ENCODE measurements at places on chromosomes 12 and 14.

DNA sequence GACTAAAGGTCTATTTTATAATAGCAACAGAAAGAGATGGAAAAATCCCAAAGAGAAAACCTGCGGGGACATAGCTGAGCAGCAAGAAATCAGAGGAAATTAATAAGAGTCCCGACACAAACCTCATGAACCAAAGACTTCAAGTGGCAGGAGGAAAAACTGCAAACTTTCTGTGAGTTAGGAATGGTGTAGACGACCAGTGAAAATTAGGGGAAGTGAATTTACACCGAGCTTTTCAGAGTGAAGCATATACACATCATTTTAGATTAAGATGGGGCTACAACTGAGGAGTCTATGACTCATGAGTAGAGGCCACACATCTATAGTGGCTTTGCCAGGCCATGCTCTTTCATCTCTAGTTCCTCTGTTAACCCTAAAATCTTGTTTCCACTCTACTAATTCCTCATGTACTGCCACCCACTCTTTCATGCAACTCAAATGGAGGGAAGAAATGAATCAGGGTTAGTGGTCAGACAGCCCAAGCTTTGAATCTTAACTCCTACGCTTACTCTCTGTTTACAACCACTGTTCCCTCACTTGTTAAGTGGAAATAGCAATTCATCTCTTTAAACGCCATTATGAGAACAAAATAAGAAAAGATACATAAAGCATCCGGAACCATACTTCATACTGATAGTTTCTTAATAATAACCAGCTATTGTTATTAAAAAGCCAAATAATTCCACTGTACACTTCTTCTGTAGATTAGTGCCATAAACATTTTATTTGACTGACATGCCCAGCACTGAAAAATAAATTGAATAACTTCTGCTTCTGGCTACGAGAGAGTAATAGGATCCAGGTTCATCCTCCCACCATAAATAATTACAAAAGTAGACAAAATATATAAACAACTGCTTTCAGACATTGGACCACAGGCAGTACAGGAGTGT lies 219.3 kb downstream of the RMST start:
- peak; percentile 12 for DNase-seq

- no peak for DNase-seq
Observed at GRCh38 chr14:56102941-56103340, 15.3 kb upstream of the PELI2 start.

- DNase-seq, result no peak
Observed at GRCh38 chr14:23006188-23006534, 3.8 kb downstream of the C14orf93 start.

GRCh38 chr14:34362641-34363251 lies 99.3 kb downstream of the SPTSSA start:
- no peak for DNase-seq

DNA sequence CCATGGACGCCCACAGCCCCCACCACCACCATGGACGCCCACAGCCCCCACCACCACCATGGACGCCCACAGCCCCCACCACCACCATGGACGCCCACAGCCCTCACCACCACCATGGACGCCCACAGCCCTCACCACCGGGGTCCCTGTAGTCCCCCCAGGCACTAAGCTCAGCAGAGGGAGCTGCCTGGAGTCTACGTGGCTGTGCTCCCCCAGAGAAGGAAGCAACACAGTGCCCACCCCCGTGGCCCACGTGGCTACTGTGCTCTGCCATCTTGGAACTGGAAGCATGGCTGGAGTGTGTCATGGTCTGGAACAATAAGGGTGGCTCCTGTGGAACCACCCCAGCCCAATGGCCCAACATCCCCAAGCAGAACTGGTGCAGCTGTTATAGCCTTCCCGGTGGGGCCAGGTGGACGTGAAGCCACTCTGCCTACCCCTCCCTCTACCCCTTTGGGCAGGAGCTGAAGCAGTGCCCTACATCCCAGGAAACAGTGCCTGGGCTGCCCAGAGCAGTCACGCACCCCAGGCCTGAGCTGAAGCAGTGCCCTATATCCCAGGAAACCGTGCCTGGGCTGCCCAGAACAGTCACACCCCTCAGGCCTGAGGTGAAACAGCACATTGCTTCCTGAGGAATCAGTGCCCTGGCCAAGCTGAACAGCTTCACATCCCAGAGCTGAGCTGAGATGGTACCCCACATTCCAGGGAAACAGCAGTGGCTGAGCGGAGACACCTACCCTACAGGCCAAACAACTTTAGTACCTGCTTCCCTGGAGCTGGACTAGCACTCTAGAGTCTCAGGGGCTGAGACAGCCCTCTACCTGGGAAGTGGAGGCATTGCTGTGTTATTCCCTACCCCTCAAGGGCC lies 9.0 kb upstream of the SFSWAP start:
- DNase-seq, result no peak

DNA sequence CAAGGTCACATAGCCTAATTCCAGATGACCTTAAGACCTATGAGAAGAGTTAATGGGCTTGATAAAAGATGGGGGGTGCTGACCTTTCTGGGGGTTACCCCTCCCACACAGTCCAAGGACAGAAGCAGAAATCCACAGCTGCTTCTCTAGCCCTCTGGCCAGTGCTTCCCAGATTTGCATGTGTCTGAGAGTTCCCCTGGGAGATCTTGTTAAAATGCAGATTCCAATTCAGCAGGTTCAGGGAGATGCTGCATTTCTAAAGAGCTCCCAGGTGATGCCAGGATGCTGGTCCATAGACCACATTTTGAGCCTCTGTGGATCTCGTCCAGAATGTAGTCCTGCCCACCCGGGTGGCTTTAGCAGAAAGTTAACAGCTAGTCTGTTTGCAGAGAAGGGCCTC lies 82.1 kb downstream of the WSCD2 start:
- no peak for DNase-seq

GRCh38 chr14:25102788-25103187 lies 52.8 kb upstream of the STXBP6 start:
- DNase-seq, result no peak

GRCh38 chr12:6352193-6353173 lies 10.6 kb upstream of the TNFRSF1A start:
- DNase-seq, result no peak

DNA sequence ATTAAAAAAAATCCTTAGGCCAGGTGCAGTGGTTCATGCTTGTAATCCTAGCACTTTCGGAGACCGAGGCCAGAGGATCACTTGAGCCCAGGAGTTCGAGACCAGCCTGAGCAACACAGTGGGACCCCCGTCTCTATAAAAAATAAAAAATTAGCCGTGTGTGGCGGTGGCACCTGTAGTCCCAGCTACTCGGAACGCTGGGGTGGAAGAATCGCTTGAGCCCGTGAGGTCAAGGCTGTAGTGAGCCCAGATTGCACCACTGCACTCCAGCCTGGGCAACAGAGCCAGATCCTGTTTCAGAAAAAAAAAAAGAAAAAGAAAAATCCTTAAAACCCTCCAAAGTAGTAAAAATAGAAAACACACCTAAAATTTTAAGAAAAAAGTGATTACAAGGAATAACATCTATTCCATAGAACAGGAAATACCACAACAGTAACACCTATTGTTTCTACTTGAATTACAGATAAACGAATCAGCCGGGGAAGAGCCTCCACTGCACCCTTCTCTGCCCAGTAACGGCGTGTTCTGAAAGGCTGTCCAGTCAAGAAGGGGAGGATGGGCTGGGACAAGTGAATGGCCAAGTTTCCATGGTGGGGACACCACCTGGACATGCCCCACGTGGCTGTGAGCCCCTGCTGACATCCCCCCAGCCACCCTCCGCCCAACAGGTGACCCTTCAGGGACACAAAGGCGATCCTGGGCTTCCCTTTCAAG lies 17.8 kb downstream of the POLE start:
- DNase-seq, result no peak

GRCh38 chr12:53739214-53740129 lies 12.2 kb upstream of the CALCOCO1 start:
- no peak for DNase-seq

- no peak for DNase-seq
Observed at GRCh38 chr12:112916270-112916669, 9.5 kb downstream of the OAS1 start.

GRCh38 chr12:52861511-52861910 lies 12.7 kb upstream of the KRT78 start:
- no peak for DNase-seq

- DNase-seq, result no peak
Observed at GRCh38 chr12:121789233-121789781, 4.2 kb downstream of the RHOF start.

GRCh38 chr14:94227029-94227428 lies 52.9 kb downstream of the PPP4R4 start:
- DNase-seq, result no peak

DNA sequence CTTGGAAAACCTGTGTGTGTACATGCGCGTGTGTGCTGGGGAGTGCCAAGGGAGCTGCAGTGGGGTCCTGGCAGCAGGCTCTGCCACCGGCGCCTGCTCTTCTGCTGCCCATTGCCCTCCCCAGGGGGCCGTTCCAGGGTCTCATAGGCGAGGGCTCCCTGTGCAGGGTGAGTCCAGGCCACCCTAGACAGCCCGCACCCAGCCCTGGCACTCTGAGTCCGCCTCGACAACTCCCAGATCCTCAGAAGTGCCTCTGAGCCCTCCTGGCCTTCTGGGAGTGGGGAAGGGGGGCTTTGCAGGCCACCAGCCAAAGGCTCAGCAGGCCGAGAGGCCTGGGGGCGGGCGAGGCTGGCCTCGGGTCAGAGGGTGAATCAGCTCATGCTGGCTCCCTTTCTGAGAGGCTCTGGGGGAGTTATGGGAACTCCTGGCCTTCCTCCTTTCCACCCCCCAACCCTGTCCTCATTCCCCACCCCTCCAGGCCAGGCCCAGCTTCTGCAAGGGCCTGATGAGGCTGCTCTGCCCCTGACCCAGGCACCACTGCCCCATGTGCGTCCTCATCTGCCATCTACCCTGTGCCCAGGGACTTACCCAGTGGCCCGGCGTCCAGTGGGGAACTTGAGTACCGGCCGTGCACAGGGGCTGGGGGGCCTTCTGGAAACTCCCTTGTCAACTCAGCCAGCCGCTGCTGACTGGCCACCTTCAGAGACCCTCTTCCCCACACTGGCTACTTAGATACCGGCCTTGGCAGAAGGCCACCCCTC lies 2.1 kb upstream of the TEDC1 start:
- no peak for DNase-seq

GRCh38 chr12:106145539-106146447 lies 7.0 kb upstream of the NUAK1 start:
- no peak for DNase-seq

DNA sequence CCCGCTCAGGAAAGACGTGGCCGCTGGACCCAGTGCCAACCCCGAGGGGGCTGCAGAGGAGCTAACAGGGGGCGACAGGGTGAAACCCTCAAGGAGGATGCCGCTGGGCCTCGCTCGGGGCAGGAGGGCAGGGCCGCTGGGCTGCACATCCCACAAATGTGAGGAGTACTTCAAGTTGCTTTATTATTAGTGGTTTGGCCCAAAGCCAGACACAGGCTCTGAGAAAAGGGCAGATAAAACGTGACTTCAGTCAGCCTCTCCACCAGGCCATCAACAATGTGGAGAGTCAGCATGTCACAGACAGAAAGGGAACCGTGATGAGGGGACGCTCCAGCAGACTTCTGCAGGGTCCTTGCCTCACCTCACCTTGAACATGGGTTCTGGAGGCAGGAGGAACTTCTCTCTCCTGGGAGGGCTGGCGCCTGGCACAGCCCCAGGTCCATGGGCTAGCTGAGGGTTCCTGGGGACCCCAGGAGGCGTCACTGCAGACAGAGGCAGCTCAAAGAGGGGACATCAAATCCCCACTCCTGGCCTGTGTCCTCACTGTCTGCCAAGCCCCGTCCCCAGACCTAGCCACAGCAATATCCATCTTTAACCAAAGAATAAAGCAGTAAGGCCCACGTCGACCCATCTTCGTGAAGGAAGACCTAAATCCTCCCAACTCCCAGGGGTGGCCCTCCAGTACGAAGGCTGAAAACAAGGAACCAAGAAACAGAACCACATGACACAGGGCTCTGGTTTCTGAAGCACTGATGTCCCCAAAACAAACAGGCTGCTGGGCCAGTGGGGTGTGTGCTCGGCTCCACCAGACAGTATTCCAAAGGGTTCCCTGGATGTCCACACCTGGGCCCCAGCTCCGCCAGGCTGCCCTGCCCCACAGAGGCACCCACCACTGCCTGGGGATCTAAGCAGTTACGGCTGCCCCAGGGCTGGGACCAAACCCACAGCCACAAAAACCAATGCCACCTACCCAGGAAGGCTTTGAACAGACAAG lies 35.1 kb downstream of the CCDC85C start:
- DNase-seq, result no peak

GRCh38 chr14:100213956-100214769 lies 24.8 kb upstream of the YY1 start:
- peak; percentile 98 for DNase-seq

DNA sequence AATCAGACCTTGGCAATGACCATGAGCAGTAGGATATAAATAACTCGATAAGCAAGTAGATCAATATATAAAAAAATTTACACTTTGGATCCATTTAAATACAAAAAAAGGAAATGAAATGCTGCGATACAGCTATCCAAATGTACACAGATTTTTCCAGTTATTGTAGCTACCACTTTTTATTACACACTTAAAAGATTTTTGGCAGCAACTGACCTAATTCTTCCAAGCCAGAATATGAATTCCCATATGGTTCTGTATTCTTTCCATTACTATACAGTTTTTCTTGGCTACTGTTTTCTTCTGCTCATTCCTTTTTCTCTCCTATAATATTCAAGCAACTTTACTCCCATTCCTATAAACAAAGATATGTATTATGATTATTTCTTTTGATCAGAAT lies 52.2 kb downstream of the TMTC1 start:
- DNase-seq, result no peak

DNA sequence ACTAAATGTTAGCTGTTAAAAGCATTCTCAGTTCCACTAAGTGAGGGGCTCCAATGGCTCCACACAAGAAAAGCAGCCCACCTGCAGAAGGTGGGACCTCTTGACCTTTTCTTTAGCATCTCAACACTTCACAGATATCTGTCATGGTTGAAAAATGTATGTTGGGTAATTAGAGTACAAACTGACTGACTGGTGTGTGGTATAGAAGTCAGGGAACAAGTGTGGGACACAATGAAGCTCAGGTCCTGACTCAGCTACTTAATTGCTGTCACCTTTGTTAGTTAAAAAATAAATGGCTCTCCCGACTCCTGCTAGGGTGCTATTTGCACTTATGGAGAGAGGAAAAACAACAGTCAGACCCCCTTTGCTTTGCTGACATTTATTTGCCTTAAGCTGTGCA lies 299.0 kb downstream of the TTC6 start:
- no peak for DNase-seq

GRCh38 chr14:25520821-25521220 lies 470.9 kb upstream of the STXBP6 start:
- DNase-seq, result no peak

GRCh38 chr12:80187660-80188090 lies 88.3 kb downstream of the OTOGL start:
- no peak for DNase-seq

DNA sequence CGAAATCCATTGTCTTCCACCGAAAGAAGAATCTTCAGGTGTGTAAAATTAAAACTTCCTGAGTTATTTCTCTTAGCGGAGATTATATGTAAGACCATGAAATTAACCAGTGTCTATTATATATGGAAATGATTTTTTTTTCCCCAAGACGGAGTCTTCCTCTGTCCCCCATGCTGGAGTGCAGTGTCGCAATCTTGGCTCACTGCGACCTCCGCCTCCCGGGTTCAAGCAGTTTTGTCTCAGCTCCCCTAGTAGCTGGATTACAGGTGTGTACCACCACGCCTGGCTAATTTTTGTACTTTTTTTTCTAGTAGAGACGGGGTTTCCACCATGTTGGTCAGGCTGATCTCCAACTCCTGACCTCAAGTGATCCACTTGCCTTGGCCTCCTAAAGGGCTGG lies 2.8 kb downstream of the RAN start:
- no peak for DNase-seq
